ENCODE measurements at places on chromosomes 5 and 9. TPM values are rescaled to one million over a fixed set of nuclear protein-coding genes. Genes with fewer than 3 reads are reported as not detected.

SH2D3C gene
- 34.8 TPM for total RNA-seq

TAS2R1 gene
- total RNA-seq: not detected

KLF9 gene
- total RNA-seq: 38.4 TPM

PCDHA10 gene
- 0.69 TPM for total RNA-seq

SLC6A3 gene
- total RNA-seq: 0.23 TPM

ROPN1L gene
- 0.68 TPM for total RNA-seq

SPINK4 gene
- total RNA-seq: not detected

ATP6V0E1 gene
- total RNA-seq: 183 TPM

C9 gene
- total RNA-seq: 0.30 TPM

CCDC69 gene
- total RNA-seq: 51.9 TPM

GKAP1 gene
- 10.2 TPM for total RNA-seq

PCDHA4 gene
- 0.90 TPM for total RNA-seq

SLCO6A1 gene
- total RNA-seq: not detected

FGF10 gene
- 11.3 TPM for total RNA-seq

AGXT2 gene
- not detected for total RNA-seq
